Bronchial smooth muscle cell (primary cell): ENCODE measurements at places on chromosomes 1 and 21. TPM values are rescaled to one million over a fixed set of nuclear protein-coding genes. Genes with fewer than 3 reads are reported as not detected.

DEGS1 gene
- total RNA-seq = 30.1 and 45.6 TPM in 2 replicates

G0S2 gene
- total RNA-seq = 20.2 and 28.9 TPM in 2 replicates

NBPF4 gene
- not detected in 2 replicates for total RNA-seq

TEDDM1 gene
- total RNA-seq = not detected in 2 replicates

NUDT4B gene
- total RNA-seq = 5.5 and 5.7 TPM in 2 replicates

KRTAP13-2 gene
- total RNA-seq = not detected in 2 replicates

NTNG1 gene
- total RNA-seq = 9.6 and 18.3 TPM in 2 replicates

DCST2 gene
- total RNA-seq = 0.09 TPM in 1 of 2 replicates, not detected in the other
